LNCaP clone FGC (cell line): ENCODE measurements at places on chromosomes 12 and 14.

- DNase-seq, result peak; percentile 14
Measured at GRCh38 chr14:93906341-93907329, 20.5 kb upstream of the FAM181A start.

DNA sequence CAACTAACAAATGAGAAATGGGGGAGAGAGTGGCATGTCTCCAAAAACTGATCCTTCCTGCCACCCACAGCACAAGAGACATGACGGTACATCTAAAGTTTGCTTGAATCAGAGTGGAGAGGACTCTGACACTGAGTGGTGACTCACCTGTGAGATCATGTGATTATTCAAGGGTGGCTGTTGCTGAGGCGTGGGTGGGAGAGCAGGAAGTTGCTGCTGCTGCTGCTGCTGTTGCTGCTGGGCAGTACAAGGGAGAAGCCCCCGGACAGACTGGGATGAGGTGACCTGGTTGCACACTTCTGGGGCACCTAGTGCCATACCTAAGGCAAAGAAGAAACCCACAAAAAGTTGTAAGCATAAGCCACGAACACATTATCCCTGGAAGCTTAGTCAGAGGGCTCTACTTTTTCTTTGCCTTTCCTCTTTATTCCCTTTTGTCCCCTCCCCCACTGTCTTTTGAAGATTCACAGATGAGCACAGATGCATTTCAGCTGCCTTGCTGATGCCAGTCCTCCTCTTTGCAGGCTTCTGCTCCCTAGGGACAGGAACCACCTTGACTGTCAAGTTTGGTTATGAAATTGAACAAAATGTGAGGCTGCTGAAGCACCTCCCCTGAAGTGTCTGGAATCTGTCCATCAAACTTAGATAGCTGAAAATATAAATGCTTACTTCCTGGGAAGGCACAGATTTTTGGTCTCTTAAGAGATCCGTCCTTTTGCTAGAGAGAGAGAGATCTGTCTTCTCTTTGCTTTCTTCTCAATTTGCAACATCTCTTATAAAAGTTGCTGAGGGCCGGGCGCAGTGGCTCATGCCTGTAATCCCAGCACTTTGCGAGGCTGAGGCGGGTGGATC lies 29.4 kb upstream of the STAC3 start:
- DNase-seq, result no peak

GRCh38 chr14:45057349-45057748 lies 26.6 kb upstream of the PRPF39 start:
- no peak for DNase-seq

DNA sequence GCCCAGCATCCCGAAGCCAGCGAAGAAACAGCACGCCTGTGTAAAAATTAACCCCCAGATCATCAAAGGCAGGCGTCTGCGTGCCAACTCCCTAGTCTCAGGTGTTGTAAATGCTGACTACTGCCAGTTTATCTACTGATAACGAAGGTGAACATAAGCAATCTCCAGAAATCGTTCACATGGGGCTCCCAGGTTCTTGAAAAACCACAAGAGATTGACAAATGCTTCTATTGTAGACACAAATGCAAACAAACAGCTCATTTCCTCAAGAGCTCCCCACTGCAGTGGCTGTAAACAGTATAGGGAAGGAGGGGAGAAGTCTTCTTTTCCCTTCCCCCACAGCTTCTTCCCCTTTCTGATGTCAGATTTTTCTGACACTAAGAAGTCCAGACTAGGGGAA lies 5.3 kb upstream of the PLEKHG3 start:
- no peak for DNase-seq

DNA sequence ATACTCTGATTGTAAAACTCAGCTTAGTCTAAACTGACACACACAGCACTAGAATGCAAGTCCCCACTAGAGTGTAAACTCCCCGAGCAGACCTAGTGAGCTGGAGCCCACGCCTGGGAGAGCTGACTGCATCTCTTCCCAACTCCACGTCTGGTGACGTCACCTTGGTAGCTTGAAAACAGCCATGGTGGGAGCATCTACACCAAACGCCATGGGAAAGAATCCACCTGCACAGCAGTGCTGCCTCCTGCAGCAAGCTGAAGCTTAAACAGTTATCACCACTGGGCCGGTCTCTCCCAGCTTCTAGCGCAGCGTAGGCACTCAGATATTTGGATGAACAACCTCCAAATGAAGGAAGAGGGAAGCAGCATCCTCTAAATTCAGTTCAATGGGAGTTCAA lies 4.3 kb upstream of the PAPLN start:
- DNase-seq, result no peak

DNA sequence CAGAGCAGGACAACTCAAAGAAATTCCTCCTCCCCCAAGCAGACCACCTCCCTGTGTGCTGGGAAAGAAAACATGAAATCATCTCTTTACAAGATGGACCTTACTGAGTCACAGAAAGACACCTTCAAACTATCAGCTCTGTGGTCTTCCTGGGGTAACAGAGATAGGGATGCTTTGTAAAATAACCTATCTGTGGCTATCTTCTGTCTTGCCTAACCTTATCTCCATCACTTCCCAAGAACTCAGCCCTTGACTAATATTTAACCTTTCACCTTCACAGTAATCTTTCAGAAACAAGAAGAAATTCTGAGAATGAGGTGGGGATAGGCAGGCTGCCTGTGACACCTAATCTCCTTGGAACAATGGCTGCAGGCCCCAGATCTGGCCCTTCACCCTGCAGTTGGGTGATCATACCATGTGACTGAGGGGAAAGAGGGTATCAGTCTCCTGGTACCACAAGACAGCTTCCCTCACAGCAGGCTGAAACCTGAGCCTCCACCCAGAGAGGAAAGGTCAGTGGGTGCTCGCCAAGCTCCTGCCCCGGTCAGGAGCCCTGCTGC lies 27.4 kb upstream of the CEBPE start:
- DNase-seq, result no peak

GRCh38 chr12:65596514-65597091 lies 227.7 kb upstream of the HMGA2 start:
- DNase-seq, result no peak

- DNase-seq, result no peak
Measured at GRCh38 chr12:52515319-52515646, 4.9 kb downstream of the KRT5 start.

DNA sequence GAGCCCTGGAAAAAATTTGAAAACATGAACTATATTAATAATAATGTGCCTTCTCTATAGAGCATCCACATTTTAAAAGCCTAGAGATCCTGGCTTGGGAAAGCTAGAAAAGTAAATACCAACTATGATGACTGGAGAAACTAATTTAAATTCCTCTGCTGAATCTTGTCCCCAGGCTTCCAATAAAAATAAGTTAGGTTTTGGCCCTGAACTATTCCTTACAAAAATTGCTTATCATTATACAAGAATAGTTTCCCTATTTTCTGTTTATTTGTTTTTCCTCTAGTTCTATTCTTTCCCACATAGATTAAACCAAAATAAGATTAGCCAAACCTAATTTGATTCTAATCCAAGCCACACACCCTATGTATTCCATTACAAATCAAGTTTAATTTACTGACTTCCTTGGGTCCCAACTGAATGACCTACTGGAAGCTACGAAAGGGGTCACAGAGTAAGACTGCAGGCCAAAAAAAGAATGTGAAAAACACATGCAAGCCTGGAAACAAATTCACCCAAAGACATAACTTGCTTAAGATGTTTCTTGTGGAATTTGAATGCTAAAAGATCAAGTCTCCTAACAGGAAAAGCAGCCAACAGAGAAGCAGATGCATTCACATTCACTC lies 133.0 kb downstream of the PAWR start:
- DNase-seq, result no peak

DNA sequence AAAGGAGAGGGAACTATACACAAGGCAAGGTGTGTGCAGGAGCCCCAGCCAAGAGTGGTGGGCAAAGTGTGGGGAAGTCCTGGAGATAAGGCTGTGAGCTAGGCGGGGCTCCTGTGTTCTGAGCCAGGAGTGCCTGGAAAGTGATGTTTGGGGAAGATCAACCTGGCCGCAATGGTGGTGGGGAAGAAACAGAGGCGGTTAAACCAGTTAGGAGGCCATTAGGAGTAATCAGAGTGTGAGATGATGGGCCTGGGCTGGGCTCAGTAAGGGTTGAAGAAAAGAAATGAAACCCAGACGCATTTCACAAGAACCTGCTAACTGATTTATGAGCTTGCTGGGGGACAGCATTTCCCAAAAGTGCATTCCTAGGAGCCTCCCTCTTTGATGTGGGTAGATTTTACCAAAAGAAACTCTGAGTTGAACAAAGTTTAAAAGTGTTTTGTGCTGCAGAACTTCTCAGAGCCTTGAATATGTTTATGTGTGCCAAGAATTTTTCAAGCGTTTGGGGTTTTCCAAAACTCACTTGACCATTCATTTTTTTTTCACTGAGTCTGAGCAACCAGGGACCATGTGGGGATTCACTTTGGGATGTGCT lies 34.2 kb upstream of the LRP1-AS start:
- DNase-seq, result no peak

DNA sequence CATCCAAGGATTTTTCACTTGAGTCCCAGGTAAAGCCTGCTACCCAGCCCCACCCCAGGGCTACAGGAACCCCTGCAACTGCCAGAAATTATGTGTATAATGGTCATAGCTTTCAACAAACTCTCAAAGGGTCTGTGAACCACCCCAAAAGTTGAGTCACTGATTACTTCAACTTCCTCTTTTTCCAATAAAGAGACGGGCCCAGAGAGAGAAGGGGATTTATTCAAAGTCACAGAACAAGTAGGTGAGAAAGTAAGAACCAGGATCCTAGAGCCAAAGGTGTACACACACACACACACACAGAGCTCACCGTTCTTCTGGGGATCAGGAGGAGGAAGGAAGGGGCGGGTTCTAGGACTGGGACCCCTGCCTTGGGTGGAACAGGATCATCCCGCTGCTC lies 4.8 kb upstream of the ITPK1 start:
- DNase-seq, result no peak

DNA sequence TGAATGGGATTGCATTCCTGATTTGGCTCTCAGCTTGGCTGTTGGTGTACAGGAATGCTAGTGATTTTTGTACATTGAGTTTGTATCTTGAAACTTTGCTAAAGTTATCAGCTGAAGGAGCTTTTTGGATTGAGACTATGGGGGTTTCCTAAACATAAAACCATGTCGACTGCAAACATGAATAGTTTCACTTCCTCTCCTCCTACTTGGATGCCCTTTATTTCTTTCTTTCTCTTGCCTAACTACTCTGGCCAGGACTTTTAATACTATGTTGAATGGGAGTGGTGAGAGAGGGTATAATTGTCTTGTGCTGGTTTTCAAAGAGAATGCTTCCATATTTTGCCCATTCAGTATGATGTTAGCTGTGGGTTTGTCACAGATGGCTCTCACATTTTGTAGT lies 141.5 kb downstream of the CEP83 start:
- DNase-seq, result no peak

DNA sequence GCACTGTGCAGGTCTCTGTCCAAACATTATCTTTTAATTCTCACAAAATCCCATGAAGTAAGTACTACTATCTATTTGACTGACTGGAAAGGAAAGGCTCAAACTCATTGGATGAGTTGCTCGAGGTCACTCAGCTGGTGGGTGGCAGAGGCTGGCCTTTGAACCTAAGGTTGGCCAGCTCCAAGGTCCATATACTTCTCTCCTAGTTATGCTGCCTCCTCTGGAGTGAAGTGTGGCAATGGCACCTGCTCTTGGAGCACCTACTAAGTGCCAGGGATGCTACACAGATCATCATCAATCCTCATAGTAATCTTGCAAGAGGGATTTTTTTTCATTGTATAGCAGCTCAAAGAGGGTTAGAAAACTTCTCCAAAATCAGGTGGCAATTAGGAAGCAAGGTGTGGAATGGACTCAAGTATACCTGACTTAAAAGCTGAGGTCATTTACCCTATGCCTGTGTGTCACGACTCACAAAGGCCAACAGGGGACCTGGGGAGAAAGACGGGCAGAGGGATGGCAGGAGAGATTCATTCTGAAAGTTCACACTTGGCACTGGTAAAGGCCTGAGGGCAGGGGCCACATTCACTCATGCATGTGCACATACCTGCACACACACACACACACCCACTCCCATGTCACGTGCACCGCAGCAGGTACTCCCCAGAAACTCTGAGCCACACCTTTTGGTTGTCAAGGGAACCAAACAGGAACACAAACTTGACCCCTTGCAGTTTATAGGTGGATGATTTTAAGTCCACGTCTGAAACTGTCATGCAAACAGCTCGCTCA lies 146.4 kb downstream of the FOXN3 start:
- no peak for DNase-seq
